ENCODE measurements at places on chromosomes 2 and 18.
A peak's percentile ranks its signal among the peaks of the same experiment; 100 is the strongest.

DNA sequence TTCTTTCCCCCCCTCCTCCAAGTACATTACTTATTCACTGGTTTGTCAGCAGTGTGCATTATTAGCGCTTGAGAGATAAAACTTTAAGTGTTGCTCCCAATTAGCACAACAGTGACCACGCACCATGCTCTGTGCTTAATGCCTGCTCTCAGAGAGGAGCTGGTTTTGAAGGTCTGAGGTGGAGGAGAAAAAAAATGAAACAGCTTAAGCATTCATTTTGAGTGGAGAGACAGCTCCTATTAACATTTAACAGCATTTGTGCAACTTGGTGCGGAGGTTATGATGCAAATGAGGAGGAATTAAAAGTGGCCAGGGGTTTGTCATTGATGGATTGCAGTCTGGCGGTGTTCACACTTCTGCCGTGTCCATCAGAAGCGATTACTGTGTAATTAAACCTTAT, 141.8 kb downstream of the FIGN start:
- DNase-seq, result no peak

- no peak for DNase-seq
Observed at GRCh38 chr18:32264401-32264800, 74.6 kb downstream of the MEP1B start.

DNA sequence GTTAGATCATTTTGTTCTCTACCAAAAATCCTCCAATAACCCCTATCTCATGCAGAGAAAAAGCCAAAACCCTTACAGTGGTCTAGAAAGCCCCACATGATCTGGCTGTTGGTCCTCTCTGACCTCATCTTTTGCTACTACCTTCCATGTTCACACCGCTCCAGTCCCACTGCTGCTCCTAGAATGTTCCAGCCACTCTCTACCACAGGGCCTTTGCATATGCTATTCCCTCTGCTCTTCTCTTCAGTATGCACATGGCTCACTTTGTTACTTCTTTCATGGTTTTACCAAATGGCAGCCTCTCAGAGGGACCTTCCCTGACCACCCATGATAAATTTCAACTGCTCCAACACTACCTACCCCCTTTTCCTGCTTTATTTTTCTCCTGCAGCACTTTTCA, 193.5 kb upstream of the CCDC150 start:
- DNase-seq, result no peak

GRCh38 chr2:70471129-70471528, 82.5 kb downstream of the TGFA start:
- DNase-seq, result no peak

GRCh38 chr2:3463186-3463835, 56.0 kb downstream of the ADI1 start:
- no peak for DNase-seq

DNA sequence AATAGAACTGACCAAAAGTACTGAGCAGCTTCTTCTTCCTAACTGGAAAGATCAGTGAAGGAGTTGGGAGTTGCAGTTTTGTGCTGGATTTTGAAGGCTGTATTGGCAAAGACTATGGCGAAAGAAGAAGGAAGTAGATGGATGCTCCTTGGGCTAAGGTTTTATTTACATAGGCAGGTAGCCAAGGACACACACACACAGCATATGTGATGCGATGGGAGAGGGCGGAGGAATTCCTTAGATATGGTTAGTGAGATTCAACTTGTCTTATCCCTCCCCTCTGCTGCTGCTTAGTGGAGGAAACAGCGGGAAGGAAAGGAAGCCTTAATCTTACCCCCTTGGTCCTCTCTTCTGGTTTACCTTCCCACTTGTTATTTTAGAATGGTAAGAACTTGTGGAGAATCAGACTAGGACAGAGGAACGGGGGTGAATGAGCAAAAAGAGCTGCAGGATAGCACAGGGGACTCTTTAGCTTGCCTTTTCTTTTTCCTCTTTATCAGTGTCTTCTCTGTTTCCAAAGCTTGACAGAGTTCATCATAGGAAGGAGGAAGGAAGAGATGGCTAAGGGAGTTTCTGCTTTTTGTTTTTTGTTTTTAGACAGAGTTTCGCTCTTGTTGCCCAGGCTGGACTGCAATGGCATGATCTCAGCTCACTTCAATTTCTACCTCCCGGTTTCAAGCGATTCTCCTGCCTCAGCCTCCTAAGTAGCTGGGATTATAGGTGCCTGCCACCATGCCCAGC, 87.9 kb downstream of the OSBPL6 start:
- DNase-seq, result no peak

DNA sequence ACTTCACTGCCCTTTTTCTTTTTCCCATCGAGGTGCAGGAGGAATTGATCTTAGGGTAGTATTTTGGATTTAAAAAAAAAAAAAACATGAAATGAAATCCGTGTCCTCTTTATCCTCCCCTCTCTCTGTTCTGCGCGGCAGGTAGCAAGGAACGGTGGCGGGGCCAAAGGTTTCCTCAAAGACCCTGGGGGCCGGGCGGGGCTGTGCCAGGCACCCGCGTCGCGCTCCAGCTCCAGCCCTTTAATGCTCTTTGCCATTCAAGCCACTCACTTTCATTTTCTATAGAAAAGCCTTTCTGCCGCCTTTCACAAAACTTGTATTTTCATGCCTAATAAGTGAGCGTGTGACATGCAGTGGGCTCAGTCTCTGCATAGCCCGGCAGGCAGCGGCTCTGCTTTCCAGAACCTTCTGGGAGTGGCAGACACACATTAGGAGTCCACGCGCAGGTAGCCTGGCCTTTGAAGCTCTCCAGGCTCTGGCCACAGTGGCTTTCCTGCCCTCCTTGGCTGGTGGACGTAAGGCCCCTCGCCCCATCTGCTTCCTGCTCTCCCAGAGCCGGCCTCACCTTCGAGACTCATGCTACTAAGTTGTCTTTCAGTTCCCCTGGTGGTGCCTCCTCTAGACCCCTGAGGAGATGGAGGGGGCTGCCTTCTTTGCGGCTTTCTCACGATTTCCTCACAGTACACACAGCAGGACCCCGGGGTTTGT, 41.7 kb downstream of the AGAP1 start:
- DNase-seq, result no peak

- DNase-seq, result no peak
Observed at GRCh38 chr2:105100046-105100840, 62.4 kb downstream of the MRPS9 start.

DNA sequence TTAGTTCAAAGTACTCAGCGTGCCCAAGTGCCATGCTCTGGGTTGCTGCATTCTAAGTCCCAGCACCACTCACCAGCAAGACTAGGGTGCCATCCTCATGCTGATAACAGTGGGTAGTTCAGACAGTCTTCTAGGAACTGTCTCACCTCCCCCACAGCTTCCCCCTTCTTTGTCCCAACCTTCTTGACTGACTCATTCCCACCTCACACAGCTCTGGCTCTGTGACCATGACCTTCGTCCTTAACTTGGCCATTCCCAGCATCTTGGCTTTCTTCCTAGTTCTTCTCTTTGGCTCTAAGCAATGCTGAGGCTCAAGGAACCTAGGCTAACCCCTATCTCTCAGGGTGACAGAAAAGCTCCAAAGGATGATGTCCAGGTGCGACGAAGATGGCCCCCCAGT, 20.0 kb upstream of the CXCR4 start:
- no peak for DNase-seq

DNA sequence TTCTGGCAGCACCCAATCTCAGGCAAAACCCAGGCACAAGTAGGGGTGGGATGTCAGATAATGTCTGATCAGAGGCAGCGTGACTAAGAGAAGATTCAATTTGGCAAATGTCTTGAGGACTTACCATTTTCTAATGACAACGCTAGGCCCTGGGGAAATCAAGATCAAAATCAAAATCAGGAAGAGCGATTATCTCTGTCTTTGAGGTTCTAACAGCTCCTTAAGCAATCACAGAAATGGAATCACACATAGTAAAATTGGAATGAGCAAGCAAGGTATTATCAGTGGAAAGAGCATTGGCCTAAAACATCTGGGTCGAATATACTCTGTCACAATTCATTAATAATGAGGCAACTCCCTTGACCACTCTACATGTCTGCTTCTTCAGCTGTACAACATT, 8.6 kb upstream of the SERPINB2 start:
- no peak for DNase-seq

- DNase-seq, result peak; percentile 96
Observed at GRCh38 chr2:86105969-86106945, at the start of gene PTCD3. Gene PTCD3 (plus strand): TSS chr2:86106235. CDS start chr2:86106248, 13 bp downstream.

GRCh38 chr2:71639735-71640134, 186.4 kb downstream of the DYSF start:
- DNase-seq, result no peak

- no peak for DNase-seq
Observed at GRCh38 chr2:58042486-58042970, 4.1 kb upstream of the VRK2 start.

GRCh38 chr2:80050246-80050645, 254.3 kb downstream of the LRRTM1 start:
- peak; percentile 80 for DNase-seq

DNA sequence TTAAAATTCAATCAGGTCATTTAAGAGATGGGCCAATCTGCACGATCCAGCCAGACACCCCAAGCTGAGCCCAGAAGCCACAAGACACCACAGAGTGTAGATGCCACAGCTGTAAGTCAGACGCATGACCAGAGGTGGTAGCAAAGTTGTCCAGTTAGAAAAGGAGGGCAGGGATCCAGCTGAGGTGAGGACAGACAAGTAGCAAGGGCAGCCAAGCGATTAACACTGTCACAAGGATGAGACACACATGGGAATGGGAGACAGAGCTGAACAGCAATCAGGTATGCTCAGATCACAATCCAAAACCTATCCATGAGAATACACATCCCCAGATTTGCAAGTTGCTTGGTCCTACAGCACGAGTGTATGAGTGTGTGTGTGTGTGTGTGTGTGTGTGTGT, 143.4 kb upstream of the STK17B start:
- DNase-seq, result no peak

DNA sequence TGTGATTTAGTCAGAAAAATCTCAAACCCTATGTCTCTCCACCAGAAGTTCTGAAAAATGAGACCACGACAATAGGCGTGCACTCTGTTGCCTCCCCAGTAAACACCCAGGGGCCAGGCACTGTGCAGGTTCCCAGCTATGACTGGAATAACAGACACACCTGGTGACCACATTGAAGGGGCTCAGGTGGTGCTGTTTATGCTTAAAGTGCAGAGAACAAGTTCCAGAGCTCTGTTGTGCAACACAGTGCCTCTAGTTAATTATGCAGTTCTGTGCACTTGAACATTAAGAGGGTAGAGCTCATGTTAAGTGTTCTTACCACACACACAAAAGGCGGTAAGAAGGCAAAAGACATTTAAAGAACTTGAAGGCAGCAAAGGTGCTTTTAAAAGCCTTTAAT, 52.6 kb upstream of the AFF3 start:
- DNase-seq, result no peak

DNA sequence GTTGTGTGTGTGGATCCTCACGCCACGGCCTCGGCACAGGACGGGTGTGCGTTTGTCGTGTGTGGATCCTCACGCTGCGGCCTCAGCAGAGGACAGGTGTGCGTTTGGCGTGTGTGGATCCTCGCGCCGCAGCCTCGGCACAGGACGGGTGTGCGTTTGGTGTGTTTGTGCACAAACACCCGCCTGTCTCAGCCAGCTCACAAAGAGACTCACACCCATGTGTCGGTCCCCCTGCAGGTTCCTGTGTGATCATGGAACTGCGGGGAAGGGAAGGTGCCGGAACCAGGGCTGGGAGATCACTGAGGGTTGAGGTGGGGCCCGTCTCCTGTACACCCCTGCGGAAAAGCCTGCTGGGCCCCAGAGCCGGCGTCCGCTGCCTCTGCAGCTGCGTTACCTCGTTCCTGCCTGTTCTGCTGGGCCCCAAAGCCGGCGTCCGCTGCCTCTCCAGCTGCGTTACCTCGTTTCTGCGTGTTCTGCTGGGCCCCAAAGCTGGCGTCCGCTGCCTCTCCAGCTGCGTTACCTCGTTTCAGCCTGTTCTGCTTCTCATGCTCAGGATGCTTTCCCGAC, 53.6 kb downstream of the CTDP1 start:
- DNase-seq, result no peak

- DNase-seq, result no peak
Observed at GRCh38 chr18:58257461-58257860, 213.4 kb downstream of the NEDD4L start.

GRCh38 chr2:113034016-113034415, 18.7 kb downstream of the IL36B start:
- no peak for DNase-seq

DNA sequence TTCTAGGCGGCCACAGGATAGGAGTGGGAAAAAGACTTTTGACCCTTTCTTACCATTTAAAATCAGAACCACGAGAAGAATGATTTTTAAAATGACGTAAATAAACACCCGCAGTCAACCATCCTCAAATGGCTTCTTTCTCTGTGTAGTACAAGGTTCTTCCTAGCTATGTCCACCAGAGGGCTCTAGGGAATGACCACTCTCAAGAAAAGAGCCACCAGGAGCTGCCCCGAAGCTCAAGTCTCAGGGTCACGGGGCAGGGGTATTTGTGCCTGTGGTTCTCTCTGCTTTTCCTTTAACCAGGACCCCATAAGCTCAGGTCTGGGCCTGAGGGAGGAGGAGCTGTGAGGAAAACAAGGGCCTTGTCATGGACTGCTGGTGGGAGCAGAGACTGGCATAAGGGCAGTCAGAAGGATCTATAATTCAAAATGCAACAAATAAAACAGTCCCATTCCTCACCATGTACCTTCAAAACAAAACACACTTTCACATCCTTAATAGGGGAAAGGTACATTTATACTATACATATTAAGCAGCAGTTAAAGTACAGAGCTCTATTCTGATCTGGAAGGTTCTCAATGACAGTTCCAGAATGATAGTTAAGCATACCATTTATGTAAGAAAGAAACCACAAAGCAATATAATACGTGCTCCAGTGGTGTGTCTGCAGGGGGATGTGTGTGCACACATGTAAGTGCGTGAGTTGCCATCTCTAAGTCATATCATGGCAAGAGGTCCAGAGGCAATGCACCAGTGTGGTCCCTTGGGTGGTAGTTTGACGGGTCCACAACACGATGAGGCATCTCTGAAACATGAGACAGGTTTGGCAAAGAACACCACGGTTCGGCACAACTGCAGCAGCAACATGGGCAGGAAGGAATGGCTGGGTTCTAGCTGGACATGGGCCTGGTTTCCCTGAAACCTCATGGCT, 18.6 kb downstream of the LYPD1 start:
- peak; percentile 4 for DNase-seq

DNA sequence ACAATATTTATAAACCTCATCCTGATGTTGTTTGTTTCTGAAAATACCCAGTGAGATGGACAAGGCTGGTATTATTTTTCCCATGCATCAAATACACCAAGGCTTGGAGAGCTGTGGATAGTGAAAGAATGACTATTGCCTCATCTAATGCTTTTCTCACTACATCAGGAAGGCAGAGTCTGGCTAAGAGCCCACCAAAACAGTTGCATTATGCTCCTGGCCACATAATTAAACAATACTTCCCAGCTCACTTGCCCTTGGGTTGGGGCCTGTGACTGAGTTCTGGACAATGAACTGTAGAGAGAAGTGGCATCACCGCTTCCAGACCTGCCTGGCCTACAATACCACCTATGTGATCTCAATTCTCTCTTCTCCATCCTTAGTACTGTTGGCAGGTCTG, 46.4 kb upstream of the REEP1 start:
- no peak for DNase-seq

- DNase-seq, result no peak
Observed at GRCh38 chr2:239949075-239949474, 76.1 kb downstream of the NDUFA10 start.

Data from DMS 273 treated with DMSO at 0.1 percent for 48 hours (cell line).